Stimulated activated CD4-positive, alpha-beta T cell treated with anti-CD3 and anti-CD28 coated beads, Interleukin-4, amount 100 ng/mL, for 1 hour (primary cell): ENCODE measurements at places on chromosomes 16 and 17.

DNA sequence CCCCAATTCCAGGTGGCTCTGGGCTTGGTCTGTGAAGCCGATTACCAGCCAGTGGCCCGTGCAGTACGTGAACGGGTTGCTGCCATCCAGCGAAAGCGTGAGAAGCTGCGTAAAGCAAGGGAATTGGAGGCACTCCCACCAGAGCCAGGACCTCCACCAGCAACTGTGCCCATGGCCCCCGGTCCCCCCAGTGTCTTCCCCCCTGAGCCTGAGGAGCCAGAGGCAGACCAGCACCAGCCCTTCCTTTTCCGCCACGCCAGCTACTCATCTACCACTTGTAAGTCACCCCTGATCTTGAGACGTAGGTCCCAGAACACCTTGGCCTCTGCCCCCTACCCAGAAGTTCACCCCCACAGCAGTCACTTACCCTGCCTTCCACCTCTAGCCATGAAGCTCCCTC is 6.9 kb downstream of the WNK4 start:
- DNase-seq = no peak

- DNase-seq = no peak
Measured at GRCh38 chr16:66161942-66162341, 204.5 kb upstream of the CDH5 start.

DNA sequence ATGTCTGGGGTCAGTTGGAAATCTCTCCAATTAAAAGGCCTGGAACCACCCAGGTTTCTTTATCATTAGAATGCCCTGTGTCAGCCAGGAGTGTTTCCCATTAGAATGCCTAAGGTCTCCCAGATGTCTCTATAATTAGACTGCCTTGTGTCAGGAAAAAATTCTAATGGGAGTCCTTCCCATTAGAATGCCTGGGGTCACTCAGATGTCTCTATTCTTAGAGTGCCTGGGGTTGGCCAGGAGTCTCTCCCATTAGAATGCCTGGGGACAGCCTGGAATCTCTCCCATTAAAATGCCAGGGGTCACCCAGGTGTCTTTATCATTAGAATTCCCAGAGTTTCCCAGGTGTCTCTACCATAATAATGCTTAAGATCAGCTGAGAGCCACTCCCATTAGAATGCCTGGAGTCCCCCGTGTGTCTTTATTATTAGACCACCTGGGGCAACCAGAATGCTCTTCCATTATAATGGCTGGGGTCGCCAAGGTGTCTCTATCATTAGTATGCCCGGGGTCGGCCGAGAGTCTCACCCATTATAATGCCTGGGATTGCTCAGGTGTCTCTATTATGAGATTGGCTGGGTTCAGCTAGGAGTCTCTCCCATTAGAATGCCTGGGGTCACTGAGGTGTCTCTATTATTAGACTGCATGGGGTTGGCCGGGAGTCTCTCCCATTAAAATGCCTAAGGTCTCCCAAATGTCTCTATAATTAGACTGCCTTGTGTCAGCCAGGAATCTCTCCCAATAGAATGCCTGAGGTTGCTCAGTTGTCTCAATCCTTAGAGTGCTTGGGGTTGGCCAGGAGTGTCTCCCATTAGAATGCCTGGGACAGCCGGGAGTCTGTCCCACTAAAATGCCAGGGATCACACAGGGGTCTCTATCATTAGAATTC is 2254.6 kb downstream of the TP53TG3F start:
- no peak for DNase-seq

GRCh38 chr17:55324296-55324978 is 59.7 kb downstream of the HLF start:
- DNase-seq = no peak

GRCh38 chr17:16273499-16273898 is 56.5 kb downstream of the PIGL start:
- DNase-seq = no peak

DNA sequence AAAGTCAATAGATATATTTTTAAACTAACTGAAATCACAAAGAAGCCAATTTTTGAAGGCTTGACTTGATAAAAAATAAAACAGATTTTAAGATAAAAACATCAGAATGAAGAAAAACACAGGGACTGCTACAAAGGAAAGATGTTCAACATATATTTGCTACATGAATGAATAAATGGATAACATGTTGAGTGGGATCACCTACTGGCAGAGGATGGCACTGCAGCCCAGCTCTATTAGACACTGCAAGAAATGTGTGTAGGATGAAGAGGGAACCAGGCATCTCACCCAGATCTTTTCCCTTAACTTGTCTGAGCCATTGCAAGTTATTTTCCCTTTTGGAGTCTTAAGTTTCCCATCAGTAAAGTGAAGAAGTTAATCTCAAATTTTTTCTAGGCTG is 4.2 kb downstream of the AIPL1 start:
- DNase-seq = no peak

DNA sequence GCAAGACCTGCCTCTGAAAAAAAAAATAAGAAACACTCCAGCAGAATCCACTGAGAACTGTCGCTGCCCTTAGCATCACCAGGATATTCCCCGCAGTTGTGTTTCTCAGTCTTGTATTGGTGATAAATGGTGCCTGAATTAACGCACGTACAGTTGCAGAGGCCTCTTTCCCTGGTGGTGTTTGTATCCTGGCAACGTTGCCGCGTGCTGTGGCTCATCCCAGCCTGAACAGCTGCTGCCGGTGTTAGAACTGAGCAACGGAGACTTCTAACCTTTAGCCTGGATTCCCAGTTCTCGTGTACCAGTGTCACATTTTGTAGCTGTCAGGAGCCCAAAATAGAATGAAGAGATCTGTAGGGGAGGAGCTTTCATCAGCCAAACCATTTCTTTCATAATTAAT is 4.8 kb downstream of the MLYCD start:
- no peak for DNase-seq

DNA sequence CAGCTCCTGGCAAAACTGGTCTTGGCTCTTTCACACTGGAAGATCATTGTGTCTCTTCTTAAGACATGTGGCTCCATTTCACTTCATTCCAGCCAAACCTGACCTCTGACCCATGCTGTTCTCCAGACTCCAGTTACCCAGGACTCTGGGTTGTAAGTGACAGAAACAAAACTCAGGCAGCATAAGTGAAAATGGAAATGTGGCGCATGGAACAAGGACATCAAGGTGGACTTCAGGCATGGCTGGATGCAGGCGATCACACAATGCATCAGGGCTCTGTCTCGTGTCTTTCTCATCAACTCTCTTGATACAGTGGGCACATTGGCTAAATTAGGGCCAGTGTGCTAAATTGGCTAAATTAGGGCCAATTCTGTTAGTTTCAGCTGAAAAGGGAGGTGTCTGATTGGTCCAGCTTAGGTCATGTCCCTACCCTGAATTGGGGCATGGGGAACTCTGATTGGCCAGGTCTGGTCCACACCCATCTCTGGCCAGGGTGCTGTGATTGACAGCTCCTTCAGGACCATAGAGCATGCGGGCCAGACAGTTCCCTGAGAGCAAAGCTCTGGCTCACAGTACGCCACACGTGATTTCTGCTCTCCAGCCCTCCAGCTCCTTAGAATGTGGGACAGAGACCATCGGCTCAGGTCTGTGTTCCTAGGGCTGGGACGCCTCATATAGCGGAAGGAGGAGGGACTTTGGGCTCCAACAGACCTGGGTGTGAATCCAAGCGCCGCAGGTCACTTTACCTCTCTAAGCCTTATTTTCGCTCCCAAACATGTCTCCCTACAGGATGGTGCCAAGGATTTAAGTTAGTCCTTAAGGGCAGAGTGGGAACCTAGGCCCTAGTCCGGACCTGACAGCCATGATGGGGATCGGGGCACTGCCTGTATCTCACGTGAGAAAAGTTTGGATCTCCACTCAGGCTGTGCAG is 17.5 kb downstream of the SOCS1 start:
- DNase-seq = no peak

- DNase-seq = peak; percentile 76
Measured at GRCh38 chr17:64780096-64781013, 118.2 kb upstream of the SMURF2 start.

DNA sequence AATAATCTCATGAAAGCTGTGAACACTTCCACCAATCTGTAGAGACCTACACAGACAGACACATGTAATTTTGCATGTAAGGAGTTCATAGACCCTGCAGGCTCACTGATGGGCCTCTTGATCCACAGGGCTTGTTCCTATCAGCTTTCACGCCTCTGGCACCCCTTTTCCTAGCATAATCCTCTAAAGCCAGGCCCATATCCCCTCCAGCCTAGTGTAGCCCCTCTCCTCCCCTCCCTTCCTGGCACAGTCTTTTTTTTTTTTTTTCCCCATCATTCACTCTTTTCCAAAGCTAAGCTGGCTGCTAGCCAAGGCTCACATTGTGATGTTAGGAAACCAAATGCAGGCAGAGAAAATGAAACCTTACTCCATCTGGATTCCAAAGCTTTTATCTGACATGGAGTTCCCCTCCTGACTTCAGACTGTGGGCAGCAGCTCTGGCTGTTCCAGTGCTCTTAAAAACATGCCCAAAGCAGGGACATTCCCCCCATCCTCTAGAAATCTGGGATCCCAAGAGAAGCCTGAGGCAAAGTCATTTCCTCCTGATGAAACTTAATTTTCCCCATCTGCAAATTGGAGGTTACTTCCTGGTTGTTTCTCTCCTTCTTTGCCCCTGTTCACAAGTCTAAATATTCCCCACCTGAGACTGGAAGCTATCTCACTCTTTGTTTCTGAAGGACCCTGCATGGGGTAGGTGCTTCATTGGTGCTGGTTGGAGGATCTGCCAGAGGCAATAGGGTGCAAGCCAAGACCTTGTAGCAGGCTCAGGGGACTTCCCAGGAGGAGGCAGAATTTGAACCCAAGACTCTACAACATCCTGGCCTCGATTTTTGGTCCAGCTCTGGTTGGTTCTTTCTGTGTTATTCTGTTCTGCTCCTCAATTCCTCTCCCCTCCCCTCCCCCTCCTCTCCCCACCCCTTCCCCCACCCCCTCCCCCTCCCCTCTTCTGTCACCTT is 9.9 kb upstream of the CCL5 start:
- no peak for DNase-seq

- DNase-seq = no peak
Measured at GRCh38 chr16:66515596-66516508, 34.1 kb downstream of the TK2 start.

DNA sequence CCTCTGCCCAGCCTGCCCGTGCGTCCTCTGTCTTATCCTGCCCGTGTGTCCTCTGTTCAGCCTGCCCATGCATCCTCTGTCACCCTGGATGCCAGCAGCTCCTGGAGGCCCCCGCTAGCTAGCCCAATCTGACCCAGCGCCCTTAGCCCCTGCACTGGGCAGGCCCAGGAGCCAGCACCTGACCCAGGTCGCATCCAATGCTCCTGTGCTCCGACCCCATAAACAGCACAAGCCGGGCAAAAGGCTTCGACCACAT is 13.1 kb downstream of the CDH15 start:
- DNase-seq = no peak

DNA sequence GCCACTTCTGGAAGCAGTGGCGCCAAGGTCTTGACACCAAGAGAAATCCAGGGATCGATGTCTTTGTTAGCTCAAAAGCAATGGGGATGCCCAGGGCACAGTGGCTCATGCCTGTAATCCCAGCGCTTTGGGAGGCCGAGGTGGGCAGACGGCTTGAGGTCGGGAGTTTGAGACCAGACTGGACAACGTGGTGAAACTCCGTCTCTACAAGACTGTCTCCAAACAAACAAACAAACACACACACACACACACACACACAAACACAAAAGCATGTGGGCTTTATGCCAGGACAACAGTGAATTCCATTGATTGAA is 22.4 kb upstream of the FAAP100 start:
- DNase-seq = no peak

DNA sequence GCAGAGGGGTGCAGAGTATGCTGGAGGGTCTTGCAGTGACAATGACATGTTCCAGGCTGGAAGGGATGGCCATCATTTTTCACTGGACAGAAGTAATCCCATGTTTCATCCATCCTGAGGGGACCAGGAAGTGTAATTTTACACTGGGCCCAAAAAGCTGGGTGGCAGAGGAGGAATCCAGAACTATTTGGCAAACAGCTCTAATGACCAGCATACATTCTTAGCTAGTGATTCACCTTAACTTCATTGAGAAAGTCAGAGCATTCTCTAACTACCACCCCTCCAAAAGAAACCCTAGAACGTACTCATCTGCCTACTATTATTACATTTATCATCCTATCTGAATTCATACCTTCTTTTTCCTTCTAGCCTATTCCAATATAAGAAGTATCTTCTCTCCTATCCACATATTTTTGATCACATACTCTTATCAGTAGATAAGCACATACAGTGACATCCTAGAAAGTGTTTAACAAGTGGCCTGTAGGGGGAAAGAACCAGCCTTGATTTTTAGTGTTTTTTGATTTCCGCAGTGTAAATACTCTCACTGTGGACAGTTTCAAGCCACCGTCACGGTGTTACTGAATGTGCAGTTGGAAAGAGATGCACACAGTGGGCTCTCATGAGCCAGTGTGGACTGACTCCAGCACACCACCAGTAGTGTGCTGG is 118.1 kb downstream of the FTO start:
- no peak for DNase-seq

GRCh38 chr16:53945996-53946395 is 242.0 kb downstream of the FTO start:
- no peak for DNase-seq

DNA sequence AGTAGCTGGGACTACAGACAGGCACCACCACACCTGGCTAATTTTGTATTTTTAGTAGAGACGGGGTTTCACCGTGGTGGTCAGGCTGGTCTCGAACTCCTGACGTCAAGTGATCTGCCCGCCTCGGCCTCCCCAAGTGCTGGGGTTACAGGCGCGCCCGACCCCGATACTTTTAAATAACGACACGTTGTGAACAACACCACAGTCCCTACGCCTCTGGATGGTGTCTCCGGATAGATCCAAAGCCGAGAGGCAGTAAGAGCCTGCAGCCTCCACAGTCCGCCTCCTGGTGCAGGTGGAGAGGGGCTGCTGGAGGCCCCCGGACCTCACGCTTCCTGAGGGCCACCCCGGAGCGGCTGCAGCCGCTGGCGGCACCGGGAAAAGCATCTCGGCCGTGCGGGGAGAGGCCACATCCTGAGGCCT is 741 bp upstream of the TLCD3A start:
- DNase-seq = no peak

DNA sequence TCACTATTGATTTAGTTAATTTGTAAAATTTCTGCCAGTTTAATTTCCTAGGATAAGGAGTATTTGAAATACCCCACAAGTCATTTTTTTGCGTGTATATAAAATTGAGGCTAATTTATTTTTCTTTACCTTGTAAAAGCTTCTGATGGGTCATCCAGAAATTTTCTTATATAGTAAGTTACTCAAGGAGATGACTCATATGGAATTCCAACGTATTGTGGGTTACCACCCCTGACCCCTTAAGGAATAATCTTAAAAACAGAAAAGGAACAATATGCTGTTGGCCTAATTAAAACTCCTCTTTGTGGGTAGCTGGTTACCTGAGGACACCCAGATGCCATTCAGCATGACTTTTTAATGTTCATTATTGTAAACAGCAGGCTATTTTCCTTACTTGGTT is 13.6 kb downstream of the HEATR6 start:
- no peak for DNase-seq
